Astrocyte (in vitro differentiated cells and primary cell): ENCODE measurements at places on chromosomes 4 and X. TPM values are rescaled to one million over a fixed set of nuclear protein-coding genes. Genes with fewer than 3 reads are reported as not detected.

DNA sequence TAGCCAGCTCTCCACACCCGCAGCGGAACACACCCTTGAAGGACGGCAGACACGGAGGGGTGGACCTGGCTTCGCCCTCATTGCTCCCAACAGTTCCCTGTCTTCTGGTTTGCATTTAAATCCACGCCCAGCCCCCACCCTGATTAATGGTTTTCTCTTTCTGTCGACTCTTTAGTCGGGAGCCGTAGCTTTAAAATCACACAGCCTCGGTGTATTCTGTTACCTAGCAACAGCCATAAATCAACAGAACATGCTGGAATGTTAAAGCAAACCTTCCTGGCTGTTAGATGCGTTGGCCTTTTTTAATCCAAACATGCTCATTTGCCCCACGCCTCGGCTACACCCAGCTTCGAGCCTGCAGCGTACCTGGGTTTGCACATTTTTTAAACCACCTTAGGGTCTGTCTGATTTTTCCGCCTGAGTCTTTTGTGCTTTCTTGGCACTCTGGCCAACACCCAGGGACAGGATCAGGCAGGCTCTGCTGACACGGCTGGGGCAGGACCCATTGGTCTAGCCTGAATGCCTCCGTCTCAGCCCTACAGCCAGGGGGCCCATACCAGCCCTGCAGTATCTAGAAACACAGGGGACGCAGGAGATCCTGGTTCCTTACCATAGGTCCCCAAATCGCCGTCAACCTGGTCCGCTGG lies 21.4 kb upstream of the PPP2R2C start:
- DNase-seq, result peak; percentile 5

The HSFX3 gene
- total RNA-seq, result not detected in 2 replicates

- DNase-seq, result no peak
These were observed 9.9 kb upstream of the SLC25A43 start for GRCh38 chrX:119389214-119389613.

The MEPE gene
- total RNA-seq, result not detected in 2 replicates

- DNase-seq, result no peak
These were observed 58.3 kb downstream of the GPRIN3 start for GRCh38 chr4:89249313-89249712.

The GPR173 gene
- total RNA-seq, result 8.1 and 8.2 TPM in 2 replicates

DNA sequence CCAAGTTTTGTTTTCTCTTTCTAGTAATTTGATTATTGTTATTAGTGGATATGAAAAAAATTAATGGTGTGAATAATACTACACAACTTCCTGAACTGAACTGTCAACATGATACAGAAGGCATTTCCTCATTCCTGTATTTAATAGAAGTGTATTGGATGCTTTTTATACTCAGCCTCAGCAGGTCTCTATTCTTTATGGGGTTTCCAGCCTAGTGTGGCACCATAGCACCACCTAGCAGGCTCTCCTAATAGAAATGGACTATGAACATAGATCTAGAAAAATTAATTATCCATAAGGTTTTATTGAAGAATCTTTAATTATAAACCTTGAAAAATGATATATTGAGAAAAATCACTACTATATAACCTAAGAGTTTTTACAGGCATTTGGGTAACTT lies 52.4 kb downstream of the GLRB start:
- peak; percentile 39 for DNase-seq

The CXorf49B gene
- total RNA-seq, result not detected in 2 replicates

The KLHL4 gene
- total RNA-seq, result 16.4 and 19.8 TPM in 2 replicates

- no peak for DNase-seq
These were observed 26.2 kb upstream of the MAP9 start for GRCh38 chr4:155402941-155403340.

GRCh38 chr4:73193155-73193554 lies 65.4 kb downstream of the ANKRD17 start:
- DNase-seq, result no peak

The DDX53 gene
- total RNA-seq, result not detected in 2 replicates

The CNKSR2 gene
- 2.2 and 4.1 TPM in 2 replicates for total RNA-seq

DNA sequence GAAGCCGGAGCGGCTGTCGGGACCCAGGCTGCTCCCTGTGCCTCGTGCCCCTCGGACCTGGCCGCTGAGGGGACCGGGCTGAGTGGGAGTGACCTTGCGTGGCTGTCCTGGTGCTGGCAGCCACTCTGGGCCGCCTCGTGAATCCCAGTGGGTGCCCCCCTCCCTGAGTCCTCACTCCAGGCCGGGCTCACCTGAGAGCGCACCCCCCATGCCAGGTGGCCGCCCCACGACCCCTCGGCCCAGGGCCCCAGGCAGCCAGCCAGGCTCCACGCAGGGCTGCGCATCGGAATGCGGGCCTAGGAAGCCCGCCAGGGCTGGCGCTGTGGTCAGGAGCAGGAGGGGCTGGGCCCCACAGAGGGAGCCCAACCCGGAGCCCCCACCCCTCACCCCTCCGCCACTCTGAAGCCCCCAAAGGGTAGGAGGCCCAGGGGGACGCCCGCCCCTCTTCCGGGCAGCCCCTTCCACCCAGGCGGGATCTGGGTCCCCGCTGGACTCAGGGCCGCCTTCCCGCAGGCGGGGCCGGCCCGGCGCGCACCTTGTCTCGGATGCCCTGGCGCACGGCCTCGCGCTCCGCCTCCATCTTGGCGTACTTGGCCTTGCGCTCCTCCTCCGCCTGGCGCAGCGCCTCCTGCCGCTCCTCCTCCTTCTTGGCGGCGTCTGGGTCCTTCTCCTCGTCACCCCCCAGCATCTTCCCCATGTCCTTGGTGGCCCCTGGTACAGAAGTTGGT lies 33.9 kb downstream of the CPLX1 start:
- DNase-seq, result no peak

DNA sequence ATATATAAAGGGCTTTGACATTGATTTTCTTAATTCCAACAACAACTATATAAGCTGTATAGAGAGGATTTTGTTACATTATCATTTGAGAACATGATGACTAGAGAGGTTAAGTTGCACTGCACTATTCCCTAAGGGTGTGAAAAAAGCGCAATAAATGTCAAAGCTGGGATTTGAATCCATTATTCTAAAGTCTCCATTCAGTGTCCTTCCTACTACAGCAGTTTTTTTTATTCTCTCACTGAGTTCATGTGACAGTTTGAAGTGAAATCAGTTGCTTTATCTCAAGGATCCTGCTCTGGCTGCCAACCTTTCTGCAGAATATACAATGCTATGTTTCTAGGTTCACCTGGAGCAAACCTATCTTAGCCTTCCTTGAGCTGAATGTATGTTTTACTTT lies 177.5 kb downstream of the ANKRD50 start:
- DNase-seq, result no peak

The SFRP2 gene
- total RNA-seq, result 92.8 and 146 TPM in 2 replicates

The ANOS1 gene
- 10.0 and 15.3 TPM in 2 replicates for total RNA-seq

The UTP14A gene
- 22.2 and 23.4 TPM in 2 replicates for total RNA-seq

The MTTP gene
- total RNA-seq, result 0.29 and 0.41 TPM in 2 replicates

The CCNB3 gene
- 0.16 and 0.29 TPM in 2 replicates for total RNA-seq

DNA sequence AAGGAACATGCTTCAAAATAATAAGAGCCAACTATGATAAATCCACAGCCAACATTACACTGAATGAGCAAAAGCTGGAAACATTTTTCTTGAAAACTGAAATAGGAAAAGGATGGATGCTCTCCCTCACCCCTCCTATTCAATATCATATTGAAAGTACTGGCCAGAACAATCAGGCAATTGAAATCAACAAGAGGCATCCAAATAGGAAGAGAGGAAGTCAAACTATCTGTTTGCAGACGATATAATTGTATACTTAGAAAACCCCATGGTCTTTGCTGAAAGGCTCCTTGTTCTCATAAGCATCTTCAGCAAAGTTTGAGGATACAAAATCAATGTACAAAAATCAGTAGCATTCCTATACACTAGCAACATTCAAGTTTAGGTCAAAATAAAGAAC lies 1562.5 kb upstream of the ADGRL3 start:
- no peak for DNase-seq

DNA sequence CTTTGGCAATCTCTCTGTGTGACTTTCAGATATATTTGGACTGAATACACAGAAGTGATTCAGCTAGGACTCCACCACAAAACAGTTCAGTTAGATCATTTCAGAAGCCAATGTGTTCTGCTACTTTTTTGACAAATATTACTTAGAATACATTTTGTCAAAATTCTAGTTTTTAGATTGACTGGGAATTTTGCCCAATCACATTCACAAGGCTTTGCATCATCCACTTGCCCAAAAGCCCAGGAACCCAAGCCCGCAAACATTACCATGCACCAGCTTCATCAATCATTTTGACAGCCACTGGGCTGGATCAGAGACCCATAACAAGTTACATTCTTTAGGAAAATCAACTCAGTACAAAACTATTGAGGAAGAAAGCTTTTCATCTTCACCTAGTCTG lies 256.6 kb upstream of the NDST3 start:
- DNase-seq, result peak; percentile 88

DNA sequence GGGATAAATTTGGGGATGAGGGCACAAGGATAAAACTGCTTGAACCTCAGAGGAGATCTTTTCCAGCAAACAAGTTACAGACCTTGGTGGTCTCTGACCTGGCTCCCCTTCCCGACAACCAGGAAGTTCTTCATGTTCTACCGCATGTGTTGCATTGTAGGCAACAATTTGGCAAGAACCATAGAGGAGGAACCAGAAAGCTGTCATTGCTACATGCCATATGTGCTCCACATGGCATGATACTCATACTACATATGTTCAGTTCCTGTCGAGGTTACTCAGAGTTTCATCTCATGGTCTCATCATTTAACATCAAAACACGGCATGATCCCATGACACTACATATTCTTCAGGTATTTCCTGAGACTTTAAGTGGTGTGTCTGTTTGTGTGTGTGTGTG lies 235.9 kb downstream of the OR13H1 start:
- DNase-seq, result no peak

DNA sequence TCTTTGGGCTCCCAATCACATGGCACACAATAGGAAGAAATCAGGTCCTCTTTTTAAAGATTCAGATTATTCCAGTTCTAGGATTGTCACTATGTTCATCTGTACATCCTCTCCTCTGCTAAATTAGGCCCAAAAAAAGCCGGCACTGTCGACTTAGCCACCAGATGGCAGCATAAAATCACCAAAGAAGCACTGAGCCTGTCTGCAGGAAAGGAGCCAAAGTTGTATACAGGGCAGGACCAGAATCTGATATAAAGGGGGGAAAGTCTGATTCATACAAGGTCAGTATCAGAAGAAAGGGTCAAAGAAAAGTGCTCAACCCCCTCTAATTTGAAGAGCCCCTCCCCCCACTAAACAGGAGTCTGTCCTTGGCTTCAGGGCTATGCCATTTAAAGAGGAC lies 292.5 kb downstream of the CHIC1 start:
- DNase-seq, result peak; percentile 46

The PLP1 gene
- 5.2 and 10.2 TPM in 2 replicates for total RNA-seq

GRCh38 chr4:139560406-139561104 lies 4.5 kb upstream of the SETD7 start:
- no peak for DNase-seq
